ENCODE measurements at places on chromosomes 4 and X.

DNA sequence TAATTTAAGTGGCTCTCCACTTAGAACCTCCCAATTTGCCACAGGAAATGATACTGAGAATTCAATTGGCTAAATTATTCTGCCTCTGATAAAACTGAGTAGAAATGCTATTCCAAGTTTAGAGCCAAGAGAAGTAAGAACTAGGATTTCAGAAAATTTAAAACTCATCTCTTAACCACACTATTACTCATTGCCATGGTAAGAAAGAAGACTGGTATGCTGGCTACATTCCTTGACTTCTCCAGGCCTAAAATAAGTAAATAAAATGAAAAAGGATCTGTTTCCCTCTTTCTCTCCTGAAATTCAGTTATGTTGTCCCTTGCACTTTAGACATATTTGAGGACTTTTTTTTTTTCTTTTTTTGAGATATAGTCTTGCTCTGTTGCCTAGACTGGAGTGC lies 23.3 kb downstream of the ZNF280C start:
- no peak for DNase-seq

GRCh38 chr4:110216129-110216528 lies 17.7 kb upstream of the ELOVL6 start:
- DNase-seq: no peak

- DNase-seq: no peak
Observed at GRCh38 chrX:34866646-34867045, 76.0 kb upstream of the FAM47B start.

GRCh38 chrX:101485212-101485949 lies at the start of gene ARMCX4:
TSS of gene ARMCX4 (plus strand) at chrX:101485456. CDS start at chrX:101488590, 3,134 bp downstream.
- peak; percentile 26 for DNase-seq

- DNase-seq: no peak
Observed at GRCh38 chr4:184196730-184197385, 20.8 kb downstream of the ENPP6 start.

GRCh38 chrX:82087699-82088098 lies 885.8 kb downstream of the SH3BGRL start:
- no peak for DNase-seq

DNA sequence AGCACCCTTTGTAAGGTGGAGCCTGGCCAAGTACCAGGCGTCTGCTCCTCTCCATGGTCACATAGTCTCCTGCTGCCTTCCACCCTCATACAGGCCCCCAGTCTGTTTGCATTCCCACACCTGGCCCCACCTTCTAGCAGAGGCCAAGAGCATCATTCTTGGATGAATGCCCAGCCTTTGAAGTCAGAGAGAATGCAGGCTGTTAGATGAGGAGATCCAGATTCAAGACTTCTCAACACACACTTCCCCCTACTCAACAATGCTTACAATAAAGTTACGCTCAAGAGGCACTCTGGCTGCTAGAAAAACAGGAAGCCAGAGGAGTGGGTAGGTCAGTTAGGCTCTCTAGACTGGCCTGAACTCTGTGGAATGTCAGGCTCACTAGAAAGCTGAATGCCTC lies 43.3 kb downstream of the SHROOM4 start:
- no peak for DNase-seq

DNA sequence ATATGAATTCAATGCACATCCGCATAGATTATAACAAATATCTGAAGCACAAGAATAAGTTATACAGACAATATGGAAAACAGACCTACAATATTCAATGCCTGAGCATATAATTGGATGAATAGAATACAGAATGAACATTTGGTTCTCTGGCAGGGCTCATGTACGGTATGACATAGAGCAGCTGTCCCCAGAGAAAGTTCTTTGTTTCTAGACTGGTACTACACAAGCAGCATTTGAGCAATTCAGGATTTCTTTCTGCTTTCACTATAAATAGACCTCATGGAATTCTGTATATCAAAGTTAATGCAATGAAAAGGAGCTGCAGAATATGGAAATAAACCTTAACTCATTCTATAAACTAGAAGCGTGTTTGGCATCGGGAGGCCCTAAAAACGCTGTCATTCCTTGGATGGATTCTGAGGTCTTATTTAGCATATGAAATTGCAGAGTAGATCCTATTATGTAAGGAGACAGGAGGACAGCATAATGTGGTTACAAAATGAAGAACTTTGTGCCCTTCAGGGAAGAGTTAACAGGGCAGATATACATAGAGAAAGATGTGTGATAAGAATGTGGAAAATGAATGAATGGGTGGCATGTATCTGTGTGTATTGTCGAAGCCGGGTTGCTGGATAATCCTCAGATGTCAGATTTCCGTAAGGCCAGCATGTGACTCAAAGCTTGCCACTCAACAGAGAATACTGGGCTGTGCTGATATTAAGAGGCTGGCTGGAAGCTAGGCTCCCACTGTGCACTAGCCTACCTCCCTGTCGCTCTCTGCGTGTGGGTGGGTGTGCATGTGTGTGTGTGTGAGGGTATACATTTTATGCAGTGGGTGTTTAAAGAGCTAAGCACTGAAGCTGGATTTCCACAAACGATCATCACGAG lies 103.3 kb upstream of the SLC4A4 start:
- DNase-seq: no peak

GRCh38 chr4:105283501-105283900 lies 136.8 kb downstream of the TET2 start:
- no peak for DNase-seq

GRCh38 chr4:89439533-89439932 lies 131.9 kb upstream of the GPRIN3 start:
- DNase-seq: no peak

- DNase-seq: no peak
Observed at GRCh38 chrX:123450222-123450621, 266.1 kb downstream of the GRIA3 start.

DNA sequence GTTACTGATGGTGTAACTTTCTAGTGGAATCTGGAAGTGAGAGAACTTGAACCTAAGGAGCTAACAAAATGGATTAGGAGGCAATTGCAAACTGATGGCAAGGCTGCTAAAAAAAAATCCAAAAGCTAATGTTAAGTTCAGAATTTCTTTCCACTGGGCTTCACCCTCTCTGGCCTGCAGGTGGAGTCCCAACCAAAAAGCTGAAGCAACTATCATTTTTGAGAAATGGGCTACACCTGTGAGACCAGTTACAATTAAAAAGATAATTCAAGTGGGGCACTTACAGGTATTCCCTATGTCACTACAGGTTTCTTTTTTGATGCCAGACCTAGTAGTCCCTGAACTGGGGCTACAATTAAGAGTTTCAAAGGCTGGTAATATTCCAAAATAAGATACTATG lies 142.1 kb upstream of the FTHL17 start:
- DNase-seq: peak; percentile 0

DNA sequence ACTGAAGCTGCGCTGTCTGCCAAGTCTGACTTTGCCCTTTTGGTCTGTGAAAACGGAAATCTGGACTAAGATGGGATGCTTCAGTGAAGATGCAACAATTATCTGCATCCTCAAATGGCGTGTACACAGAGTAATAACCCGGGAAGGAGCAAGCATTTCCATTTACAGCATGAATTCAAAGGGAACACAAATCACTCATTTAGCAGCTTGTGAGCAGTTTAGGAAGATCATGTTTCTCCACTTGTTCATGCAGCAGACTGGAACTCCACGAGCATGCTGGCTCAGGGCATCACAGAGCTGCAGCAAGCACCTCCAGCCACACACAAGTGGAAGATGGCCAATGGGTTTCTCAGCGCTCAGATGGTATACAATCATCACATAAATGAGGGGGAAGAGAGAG lies 175.5 kb downstream of the NLGN4X start:
- no peak for DNase-seq

DNA sequence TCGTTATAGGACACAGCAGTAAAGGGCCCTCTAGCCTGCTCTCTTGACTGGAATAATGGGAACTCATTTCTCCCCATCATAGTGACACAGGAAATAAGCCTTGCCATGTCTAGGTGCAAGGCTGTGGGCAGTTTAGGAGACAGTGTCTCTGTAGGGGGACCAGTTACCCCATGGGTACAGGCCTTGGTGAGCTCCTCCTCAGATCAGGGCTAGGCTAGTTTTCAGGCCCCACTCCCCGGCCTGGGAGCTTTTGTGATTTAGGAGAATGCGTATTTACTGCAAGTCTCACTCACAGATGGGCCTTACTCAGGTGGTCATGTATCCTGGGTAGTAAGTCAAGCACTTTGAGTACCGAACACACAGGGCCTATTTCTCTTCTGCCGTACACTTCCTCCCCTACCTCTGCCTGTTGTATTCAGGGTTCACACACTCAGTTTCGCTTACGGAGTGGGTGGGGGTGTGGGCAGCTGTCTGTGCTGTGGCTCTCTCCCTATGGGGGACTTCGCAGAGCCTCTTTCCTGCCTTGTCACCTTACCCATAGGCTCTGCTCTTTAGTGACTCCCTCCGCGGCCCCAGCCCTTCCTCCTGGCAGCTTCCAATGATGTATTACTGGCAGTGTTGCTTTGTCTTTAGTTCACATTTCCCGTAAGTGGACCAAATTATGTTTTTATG lies 34.2 kb downstream of the FAM193A start:
- peak; percentile 20 for DNase-seq

DNA sequence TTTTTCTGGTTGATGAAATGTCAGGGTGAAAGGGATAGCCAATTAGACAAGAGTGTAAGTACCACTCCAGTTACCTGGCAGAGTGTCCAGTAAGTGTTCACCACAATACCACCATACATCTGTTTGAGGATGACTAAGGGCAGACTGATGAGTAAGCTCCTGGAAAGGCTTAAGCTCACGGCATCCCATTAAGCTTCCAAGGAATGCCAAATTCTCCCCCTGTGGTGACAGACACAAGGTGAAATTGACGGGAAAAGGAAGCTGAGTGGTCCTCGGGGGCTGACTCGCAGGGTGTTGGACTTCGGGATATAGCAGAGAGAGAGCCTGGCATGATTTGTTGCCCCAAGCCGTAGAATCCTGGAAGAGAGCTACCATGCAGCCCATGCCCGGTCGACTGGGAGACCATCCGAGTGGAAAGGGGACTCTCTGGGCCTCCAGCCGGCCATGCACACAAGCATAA lies 7.6 kb upstream of the BST1 start:
- DNase-seq: no peak

- no peak for DNase-seq
Observed at GRCh38 chr4:48346594-48346993, 5.3 kb downstream of the SLAIN2 start.

DNA sequence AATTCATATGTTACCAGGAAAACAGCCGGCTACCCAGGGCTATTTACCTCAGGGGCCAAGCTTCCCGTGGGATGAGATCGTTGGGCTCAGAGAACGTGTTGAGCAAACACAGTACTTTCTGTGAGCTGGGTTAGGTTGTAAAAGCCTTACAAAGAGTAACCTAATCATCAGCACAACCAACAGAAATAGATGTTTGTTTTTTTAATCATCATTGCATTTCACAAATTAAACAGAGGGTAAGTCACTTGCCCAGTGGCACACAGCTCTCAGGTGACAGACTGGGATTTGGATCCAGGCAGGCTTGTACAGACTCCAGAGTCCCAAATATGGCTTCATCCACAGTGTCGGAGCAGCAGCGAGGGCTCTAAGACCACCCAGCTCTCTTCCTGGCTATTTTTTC lies 20.1 kb downstream of the SPON2 start:
- DNase-seq: no peak

GRCh38 chr4:6720202-6720699 lies 4.3 kb downstream of the BLOC1S4 start:
- peak; percentile 88 for DNase-seq

- no peak for DNase-seq
Observed at GRCh38 chr4:122863639-122864038, 37.0 kb downstream of the FGF2 start.

GRCh38 chrX:56833626-56834025 lies 104.6 kb downstream of the NBDY start:
- no peak for DNase-seq

- DNase-seq: no peak
Observed at GRCh38 chr4:106095408-106095807, 200.1 kb downstream of the NPNT start.

- no peak for DNase-seq
Observed at GRCh38 chr4:35938936-35939335, 305.4 kb downstream of the ARAP2 start.

GRCh38 chr4:168646001-168646768 lies 149.3 kb downstream of the PALLD start:
- no peak for DNase-seq

GRCh38 chrX:114611018-114611619 lies 27.2 kb downstream of the HTR2C start:
- DNase-seq: no peak

- DNase-seq: no peak
Observed at GRCh38 chr4:55612341-55612740, 20.3 kb upstream of the PDCL2 start.

GRCh38 chrX:1138476-1139184 lies 73.8 kb downstream of the CRLF2 start:
- no peak for DNase-seq

GRCh38 chrX:55546956-55547355 lies 57.3 kb upstream of the USP51 start:
- DNase-seq: no peak

- no peak for DNase-seq
Observed at GRCh38 chrX:111492085-111492484, 19.4 kb upstream of the SERTM2 start.

GRCh38 chr4:89312066-89312465 lies 4.5 kb upstream of the GPRIN3 start:
- DNase-seq: no peak

DNA sequence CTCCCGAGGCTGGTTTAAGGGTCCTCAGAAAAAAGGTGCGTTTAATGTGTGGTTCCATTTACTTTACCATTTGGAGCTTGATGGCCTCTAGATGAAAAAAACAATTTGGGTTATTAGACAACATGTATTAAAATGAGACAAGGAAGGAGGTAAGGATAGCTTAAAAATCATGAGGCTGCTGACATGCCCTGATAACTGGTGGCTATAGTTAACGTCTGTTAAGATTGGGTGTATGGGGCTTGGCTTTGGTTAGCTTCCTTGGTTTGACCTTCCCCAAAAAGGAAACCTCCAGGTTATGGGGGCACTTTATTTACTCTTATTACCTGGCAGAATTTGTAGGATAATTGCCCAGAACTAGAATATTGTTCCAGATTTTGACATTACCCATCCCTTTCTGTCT lies 51.5 kb downstream of the HMGB2 start:
- DNase-seq: no peak

GRCh38 chr4:88803600-88804096 lies 106.0 kb upstream of the NAP1L5 start:
- no peak for DNase-seq
